Stimulated activated CD4-positive, alpha-beta T cell treated with anti-CD3 and anti-CD28 coated beads, Interleukin-1b, Interleukin-23, amount 100 ng/mL, for 48 hours (primary cell): ENCODE measurements at places on chromosomes 7 and 10.

DNA sequence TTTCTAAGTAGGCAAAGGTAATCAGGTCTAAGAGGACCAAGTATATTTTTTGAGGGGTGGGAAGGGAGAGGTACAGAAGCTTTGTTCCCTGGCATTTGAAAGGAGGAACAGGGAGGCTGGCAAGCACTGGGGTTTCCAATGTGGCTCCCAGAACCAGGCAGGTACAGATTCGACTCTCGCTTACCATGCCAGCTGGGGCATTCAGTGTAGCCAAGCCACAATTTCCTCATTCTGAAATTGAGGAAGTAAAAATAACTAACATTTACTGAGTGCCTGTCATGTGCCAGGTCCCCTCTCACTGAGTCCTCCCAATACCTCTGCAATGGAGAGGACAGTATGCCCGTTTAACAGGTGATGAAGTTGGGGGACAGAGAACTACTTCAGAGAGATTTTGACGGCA is 45.9 kb upstream of the BET1 start:
- DNase-seq, result no peak

DNA sequence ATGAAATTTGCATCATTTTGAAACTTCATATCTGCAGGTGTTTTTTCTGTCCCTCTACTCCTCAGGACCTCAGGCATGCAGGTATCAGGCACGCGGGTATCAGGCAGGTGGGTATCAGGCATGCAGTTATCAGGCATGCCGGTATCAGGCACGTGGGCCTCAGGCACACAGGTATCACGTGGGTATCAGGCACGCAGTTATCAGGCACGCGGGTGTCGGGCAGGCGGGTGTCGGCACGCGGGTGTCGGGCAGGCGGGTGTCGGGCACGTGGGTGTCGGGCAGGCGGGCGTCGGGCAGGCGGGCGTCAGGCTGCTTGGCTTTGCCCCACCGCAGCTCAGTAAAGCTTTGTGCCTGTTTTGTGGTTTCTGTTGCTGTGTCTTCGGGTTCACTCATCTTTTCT is 8.7 kb downstream of the SPRN start:
- no peak for DNase-seq

DNA sequence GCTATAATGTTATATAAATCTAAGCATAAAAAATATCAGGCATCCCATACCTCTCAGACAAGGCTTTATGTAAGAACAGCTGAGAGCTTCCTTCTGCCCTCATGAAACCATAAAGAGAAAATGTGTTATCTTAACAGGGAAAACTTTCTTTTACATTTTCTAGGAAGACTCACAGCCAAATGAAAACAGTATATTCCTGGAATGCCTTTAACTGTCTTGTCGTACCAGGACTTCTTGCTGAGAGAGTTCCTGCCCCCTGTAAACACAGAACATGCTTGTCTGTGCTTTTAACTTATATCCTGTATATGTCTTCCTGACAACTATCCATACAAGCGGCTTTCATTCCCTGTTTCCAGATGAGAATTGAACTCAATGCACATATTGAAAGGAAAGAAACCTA is 64.8 kb upstream of the AHR start:
- no peak for DNase-seq

GRCh38 chr7:129908181-129908580 is 44.6 kb downstream of the UBE2H start:
- no peak for DNase-seq

- no peak for DNase-seq
Measured at GRCh38 chr10:128896963-128897362, 570.1 kb upstream of the MGMT start.

GRCh38 chr7:150918378-150918777 is 59.7 kb downstream of the KCNH2 start:
- DNase-seq, result no peak
